Stimulated activated CD8-positive, alpha-beta memory T cell treated with anti-CD3 and anti-CD28 coated beads, Interleukin-4, amount 100 ng/mL, for 48 hours (primary cell): ENCODE measurements at places on chromosomes 6 and 20.

- DNase-seq, result no peak
These were observed 167.1 kb upstream of the MMS22L start for GRCh38 chr6:97450087-97450486.

DNA sequence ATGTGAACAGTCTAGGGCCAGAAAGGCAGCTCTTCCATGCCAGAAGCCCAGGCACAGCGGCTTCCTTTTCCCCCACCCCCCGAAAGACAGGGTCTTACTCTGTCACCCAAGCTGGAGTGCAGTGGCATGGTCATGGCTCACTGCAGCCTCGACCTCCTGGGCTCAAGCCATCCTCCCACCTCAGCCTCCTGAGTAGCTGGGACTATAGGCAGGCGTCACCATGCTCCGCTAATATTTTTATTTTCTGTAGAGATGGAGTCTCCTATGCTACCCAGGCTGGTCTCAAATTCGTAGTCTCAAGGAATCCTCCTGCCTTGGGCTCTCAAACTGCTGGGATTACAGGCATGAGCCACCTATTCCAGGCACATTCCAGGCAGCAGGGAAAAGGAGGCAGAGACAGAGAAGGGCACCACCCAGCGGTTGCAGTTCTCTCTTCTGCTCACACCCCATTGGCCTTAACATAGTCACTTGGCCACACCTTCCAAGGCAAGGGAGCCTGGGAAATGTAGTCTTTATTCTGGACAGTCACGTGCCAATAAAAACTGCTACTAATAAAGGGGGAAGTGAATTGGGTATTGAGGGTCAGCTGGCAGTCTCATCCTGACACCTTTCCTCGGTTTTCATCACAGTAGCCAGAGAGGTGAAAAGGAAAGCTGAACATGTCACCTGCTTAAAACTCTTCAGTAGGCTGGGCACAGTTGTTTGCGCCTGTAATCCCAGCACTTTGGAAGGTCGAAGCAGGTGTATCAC lies 205.9 kb downstream of the ZMYND8 start:
- peak; percentile 47 for DNase-seq

DNA sequence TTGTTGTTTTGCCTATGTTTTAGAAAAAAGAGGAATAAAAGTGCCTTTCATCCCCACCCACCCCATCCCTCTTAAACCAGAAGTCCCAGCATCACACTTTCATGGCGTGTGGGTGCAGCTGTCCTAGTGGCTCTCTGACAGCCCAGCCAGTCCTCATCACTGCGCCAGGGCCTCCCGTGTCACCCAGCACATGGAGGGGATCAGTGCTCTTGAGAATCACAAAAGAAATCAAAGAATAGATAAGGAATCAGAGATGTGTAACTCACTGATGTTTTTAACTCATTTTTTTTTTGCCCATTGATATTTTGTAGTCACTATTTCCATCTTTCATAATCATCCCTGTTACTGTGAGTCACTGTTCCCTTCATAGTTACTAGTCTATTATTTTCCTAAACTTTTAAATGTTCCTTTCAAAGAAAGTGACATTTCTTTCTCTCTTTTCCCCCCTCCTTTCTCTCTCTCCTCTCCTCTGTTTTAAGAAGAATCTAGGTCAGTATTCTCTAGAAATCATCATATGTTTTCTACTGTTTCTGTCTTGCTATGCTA lies 78.6 kb downstream of the AIG1 start:
- peak; percentile 27 for DNase-seq

- DNase-seq, result no peak
These were observed 341.7 kb upstream of the HTR1E start for GRCh38 chr6:86595641-86596040.

GRCh38 chr20:63182425-63182824 lies 33.5 kb downstream of the YTHDF1 start:
- no peak for DNase-seq

- peak; percentile 9 for DNase-seq
These were observed 7.2 kb upstream of the SYNJ2 start for GRCh38 chr6:157974341-157974894.
